ENCODE measurements at places on chromosomes 6 and 20.

GRCh38 chr6:107293350-107293749, 166.0 kb downstream of the PDSS2 start:
- DNase-seq, result no peak

DNA sequence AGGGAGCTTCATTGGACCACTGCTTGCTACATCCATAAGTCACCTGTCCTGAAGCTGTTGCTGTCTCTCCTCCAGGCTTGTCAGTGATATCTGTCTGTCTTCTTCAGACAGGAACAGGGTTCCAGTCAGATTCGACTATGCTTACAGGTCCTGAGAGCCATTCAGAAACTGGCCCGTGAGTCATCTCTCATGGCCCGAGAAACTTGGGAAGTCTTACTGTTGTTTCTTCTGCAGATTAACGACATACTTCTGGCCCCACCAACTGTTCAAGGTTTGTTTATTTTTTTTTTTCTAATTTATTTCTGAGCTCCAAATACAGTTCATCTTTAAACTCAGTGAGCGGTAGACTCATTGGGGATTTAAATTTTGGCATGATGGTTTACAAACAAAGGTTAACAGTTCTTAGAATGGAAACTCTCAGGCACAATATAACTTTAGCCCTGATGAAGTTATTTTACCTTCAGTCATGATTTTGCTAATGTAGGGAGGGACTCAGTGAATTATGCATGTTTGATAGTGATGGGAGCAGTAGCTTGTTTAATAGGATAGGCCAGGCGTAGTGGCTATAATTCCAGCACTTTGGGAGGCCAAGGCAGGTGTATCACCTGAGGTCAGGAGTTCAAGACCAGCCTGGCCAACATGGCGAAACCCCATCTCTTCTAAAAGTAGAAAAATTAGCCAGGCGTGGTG, 24.7 kb downstream of the RALGAPB start:
- DNase-seq, result peak; percentile 76

DNA sequence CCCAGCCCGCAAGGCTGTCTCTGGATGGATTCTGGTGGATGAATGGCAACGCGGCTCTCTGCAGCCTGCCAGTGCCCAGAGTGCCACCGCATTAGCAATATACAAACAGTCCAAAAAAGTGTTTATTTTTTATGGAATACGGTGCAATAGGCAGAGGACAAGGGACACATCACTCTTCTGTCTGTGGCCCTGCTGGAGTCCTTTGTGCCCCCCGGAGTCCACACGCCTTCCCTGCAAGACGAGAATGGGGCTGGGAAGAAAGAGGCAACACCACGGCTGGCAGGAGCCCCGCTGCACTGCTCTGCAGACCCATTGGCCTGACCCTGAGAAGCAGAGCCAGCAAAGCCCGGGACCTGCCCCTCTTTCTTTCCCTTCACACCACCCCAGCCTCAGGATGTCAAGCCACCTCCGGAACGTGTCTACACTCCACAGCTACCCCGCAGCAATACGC, 196.3 kb downstream of the SYNDIG1 start:
- no peak for DNase-seq

DNA sequence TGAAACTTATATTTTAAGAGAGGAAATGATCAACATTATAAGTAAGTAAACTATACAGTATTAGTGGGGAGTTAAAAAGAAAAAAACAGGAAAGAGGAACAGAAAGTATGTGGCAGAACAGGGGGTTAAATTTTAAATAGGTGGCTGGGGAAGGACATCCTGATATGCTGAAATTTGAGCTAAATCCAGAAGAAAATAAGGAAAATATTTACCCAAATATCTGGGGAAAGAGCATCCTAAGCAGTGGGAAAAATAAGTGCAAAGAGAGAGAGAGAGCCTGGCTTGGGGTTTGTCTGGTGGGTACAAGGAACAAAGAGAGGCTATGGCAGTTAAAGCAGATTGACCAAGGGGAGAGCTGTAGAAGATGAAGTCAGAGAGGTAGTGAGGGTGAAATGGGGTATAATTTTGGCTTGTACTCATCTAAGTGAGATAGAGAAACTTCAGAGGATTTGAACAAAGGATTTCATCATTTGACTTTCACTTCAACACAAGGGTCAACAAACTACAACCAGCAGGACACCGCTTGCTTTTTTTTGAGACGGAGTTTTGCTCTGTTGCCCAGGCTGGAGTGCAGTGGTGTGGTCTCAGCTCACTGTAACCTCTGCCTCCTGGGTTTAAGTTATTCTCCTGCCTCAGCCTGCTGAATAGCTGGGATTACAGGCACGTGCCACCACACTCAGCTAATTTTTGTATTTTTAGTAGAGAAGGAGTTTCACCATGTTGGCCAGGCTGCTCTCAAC, 328.4 kb upstream of the CNR1 start:
- DNase-seq, result no peak

GRCh38 chr6:151620179-151620578, 126.4 kb downstream of the CCDC170 start:
- DNase-seq, result no peak

DNA sequence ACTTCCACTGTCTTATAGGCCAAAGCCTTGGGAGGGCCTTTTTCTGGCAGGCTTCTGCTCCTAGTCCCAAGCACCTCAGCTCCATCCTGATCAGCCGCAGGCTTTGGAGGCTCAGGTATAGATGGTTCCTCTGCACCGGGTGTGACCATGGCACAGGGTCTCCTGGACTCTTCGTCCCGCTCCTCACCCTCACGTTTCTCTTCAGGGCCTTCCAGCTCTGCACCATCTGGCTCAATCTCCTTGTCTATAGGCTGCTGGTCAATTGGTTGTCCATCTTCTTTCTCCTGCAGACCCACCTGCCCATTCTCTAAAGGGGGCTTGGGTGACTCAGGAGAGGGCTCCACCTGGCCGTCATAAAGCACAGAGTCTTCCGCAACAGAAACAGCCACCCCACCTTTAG, 37.0 kb downstream of the BFSP1 start:
- DNase-seq, result no peak

GRCh38 chr20:5188736-5189135, 61.9 kb downstream of the CDS2 start:
- DNase-seq, result no peak

DNA sequence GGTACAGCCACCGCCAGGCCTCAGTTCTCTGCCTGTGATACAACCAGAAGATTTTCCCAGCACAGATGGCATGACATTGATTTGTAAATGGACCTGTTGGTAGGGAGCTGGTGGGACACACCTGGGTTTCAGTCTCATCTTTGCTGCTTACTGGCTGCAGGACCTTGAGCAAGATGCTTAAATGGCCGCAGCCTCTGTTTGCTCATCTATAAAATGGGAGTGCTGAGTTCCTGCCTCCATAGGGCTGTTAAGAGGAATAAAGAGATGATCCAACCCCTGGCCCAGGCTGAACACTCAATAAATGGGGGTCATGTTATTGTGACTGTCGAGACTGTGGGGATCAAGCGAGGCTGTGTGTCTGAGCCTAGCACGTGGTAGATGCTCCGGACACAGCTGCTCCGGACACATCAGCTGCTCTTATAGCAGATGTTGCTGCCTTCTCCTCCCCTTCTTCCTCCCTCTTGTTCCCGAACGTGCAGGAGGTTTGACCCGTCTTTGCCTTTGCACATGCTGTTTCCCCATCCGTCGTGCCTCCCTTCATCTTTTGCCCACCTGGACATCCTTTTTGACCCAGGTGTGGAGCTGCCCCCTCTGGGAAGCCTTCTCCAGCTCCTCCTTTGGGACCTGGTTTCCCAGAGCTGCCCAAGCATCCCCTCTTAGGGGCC, 29.2 kb downstream of the DLGAP4 start:
- no peak for DNase-seq

GRCh38 chr6:136403110-136403980, 113.7 kb upstream of the BCLAF1 start:
- DNase-seq, result peak; percentile 85

- peak; percentile 12 for DNase-seq
These were observed 21.6 kb upstream of the CALHM6 start for GRCh38 chr6:116439522-116440051.

GRCh38 chr20:2817891-2818595, 1.9 kb downstream of the TMEM239 start:
- no peak for DNase-seq

DNA sequence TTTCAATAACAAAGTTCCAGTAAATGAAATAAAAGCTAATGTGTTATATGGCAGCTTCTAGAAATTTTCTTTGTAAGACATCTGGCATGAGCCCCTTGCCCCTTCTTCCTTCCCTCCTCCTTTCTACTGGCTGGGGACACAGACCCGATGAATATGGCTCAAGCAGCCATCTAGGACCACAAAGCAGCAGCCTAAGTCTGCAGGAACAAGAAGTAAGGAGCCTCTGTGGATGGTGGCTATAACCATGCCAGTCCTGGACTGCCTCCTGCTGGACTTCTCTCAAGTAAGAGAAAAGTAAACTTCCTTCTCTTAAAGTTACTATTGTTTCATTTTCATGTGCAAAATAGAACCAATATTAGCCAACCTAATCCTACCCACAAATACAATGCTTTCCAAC, 114.9 kb upstream of the DST start:
- peak; percentile 76 for DNase-seq

GRCh38 chr6:68891419-68891818, 256.3 kb downstream of the ADGRB3 start:
- DNase-seq, result peak; percentile 41

GRCh38 chr6:138956244-138956924, 31.7 kb downstream of the REPS1 start:
- DNase-seq, result no peak

GRCh38 chr20:56575961-56576360, 42.9 kb downstream of the FAM209B start:
- no peak for DNase-seq

- no peak for DNase-seq
These were observed 352.1 kb upstream of the SOX4 start for GRCh38 chr6:21241231-21242130.

DNA sequence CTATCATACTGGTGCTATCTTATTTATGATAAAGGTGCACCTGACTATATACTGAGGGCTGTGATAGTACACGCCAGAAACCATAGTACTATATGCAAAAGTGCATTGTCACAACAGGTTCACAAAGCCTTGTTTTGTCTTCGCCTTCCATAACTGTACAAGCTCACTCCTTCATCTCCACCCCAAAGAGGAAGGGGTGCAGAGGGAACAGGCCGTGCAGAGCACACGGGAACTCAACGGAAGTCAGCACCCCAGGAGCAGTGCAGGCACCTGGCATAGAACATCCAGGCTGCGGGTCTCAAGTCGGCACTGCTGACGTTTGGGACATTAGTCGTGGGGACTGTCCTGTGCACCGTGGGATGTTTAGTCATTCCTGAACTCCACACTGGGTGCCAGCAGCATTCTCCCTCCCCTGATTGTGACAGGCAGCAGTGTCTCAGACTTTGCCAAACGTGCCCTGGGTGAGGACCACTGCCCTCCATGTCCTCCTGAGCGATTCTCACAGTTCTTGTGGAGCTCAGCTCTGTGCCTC, 99.7 kb downstream of the PXDC1 start:
- no peak for DNase-seq

GRCh38 chr6:101711518-101711917, 318.0 kb downstream of the GRIK2 start:
- no peak for DNase-seq

DNA sequence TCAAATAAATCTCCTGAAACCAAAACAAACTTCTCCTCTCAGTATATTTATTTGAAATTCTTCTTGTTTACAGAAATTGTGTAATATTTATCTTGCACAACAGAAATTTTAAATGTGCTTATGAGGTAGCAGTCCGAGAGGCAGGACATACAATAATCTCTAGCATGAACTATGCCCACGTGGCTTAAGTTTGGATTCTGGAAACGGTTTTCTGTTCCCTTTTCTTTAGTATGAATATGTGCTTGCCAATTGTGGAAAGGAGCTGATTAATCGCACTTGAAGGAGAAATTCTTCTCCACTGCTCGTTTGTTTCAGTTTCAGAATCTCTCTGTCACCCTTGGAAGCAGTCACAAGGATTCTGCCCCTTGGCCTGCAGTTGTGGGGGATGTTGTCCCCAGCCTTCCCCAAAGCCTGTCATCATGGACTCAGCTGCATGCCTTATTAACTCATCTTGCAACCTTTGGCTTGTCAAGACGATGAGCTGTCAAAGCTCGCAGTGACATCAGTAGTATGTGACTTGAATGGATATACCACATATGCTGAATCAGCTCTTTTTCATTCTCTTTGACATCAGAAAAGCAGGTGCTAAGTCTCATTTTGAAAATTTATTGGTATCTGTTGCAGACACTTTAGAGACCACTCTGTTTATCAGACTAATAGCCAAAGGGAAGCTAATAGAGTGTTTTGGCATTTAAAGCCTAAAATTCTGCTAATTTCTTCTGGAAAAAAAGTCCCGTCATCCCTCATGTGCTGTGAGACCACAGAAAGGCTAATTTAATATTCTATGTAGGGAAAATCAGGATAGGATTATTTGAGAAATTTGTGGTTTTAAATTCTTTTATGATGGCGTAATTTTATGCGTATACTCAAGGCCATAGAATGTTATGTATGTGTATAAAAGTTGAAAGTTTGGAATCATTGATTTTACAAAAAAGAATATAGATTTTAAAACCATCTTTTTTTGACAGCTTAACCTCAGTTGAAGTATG, 186.8 kb downstream of the ARID1B start:
- DNase-seq, result peak; percentile 52

DNA sequence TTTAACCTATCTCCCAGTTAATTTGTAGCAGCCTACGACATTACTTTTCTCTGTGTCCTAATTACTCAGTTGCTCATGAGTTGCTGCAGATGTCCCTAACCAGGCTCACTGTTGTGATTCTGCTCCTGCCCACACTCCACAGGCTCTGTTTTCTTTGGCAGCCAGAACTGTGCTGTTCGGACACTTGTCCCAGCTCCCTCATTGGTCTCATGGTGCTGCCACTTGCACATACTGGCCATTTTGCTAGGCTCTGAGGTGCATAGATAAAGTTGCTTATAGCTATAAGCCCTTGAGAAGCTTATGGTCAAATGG, 55.0 kb downstream of the NOX3 start:
- no peak for DNase-seq

DNA sequence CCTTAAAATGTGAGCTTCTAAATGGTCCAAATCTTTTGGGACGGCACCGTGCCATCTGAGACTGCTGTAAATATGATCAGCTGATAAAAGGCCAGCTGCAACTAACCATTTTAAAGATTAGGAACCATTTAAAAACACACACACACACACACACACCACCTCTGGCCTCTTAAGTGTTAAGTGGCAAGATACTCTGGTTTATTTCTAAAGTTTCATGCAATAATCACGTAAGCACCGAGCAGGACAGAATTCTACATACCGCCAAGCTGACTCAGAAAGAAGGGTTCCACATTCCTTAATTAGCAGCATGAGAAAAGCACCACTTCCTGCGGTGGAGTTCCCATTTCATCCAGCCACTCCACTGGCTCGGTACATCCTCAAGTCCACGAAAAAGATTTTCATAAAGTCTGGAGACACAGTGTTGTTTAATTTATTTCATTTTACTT, 17.8 kb upstream of the ZNF217 start:
- peak; percentile 100 for DNase-seq

- DNase-seq, result peak; percentile 73
These were observed 28.5 kb upstream of the PIM1 start for GRCh38 chr6:37141281-37142049.

- peak; percentile 75 for DNase-seq
These were observed 175.6 kb upstream of the PDE7B start for GRCh38 chr6:135675862-135676261.

Data from M059J (cell line).